ENCODE measurements at places on chromosomes 5 and 9.

GRCh38 chr9:101369286-101369685 is 15.5 kb downstream of the BAAT start:
- no peak for DNase-seq

GRCh38 chr5:152701305-152701949 is 296.3 kb upstream of the NMUR2 start:
- DNase-seq: no peak

DNA sequence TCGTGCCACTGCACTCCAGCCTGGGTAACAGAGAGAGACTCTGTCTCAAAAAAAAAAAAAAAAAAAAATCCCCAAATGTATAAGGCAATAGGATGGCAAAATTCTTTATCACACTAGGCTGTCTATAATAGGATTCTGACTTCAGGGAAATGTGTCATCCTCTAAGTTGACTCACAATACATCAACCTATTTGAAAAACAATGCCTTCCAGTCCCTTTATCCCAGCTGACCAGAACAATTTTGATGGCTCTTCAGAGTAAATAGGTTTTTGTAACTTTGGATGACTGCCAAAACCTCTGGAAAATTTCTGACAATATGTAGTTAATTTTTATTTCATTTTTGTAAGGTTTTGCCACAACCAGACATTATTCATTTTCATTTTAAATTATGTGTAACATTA is 184.1 kb downstream of the CCDC192 start:
- DNase-seq: no peak

- DNase-seq: no peak
Measured at GRCh38 chr9:2085716-2086115, 70.6 kb downstream of the SMARCA2 start.

DNA sequence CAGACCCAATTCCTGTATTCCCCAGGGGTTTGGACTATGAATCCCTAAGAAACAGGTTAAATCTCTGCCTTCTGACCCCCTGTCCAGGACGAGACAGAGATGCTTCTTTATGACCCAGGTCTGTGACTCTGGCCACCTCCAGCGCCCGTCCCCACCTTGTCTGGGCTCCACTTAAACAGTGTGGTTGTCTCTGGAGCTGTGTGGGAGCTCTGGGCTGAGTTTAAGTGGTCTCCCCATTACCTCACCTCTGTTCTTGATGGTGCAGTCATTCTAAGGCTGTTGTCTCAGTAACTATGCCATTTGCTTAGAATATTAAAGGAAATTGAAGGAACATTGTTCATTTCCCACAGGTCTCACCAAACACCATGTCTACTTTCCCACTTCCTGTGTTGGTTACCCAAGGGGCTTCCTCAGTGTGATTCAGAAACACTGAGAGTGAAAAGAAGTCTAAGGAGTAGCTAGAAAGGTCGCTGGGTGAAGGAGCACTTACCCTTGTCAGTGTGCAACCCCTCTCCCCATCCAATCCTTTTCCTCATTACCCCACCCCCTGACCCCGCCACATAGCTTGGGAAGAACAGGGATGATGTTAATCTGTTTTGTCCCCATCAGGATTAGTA is 127.8 kb upstream of the CKMT2 start:
- no peak for DNase-seq

DNA sequence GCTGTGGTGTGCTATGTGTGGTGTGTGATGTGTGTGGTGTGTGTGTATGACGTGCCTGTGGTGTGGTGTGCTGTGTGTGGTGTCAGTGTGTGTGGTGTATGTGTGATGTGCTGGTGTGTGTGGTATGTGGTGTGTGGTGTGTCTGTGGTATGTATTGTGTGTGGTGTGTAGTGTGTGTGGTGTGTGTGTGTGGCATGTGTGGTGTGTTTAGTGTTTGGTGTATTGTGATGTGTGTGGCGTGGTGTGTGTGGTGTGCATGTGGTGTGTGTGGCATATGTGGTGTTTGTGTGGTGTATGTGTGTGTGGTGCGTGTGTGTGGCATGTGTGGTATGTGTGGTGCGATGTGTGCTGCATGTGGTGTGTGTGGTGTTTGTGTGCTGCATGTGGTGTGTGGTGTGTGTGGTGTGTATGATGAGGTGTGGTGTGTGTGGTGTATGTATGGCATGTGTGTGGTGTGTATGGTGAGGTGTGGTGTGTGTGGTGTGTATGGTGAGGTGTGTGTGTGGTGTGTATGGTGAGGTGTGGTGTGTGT is 18.3 kb upstream of the RNU6ATAC start:
- DNase-seq: no peak

DNA sequence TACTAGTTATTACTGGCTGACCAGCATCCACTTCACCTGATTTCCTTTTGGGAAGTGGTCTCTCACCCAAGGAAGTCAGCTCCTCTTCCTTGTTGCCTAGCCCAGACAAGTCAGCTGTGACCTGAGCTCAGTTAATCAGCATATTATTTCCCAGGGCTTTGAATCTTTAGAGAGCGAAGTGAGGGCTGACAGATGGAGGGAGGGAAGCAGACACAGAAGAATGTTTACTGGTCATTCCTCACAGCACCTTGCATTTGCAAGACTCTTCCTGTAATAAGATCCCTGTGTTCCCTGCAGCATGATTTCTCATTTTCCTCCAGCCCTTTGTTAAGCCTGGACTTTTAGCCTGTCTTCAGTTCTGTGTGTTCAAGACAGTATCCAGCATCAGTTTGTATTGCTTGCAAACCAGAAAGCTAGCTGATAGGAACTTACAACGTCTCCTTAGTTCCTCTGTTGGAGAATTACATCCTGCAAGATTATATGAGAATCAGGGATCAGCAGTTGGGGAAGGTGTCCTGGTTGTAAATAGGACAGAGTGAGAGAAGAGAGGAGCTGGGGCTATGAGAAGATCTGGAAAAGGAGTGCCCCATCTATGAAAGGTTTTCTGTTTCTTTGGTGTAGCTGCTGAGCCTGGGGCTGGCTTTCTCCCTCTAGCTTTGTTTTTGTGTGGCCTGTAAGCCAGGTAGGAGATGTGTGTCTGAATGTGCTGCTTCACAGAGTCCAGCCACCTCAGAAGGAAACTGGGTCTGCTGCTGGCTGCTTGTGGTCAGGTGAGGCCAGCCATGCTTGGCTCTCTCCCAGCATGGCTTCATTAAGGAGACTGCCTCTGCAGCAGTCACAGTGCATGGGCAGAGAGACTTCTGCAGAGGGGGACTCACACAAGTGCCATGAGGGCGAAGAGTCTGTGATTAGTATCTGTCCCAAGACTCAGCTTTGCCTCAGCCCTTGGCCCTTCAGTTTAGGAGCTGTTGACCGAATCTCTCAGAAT is 50.3 kb downstream of the MAN2A1 start:
- DNase-seq: no peak

DNA sequence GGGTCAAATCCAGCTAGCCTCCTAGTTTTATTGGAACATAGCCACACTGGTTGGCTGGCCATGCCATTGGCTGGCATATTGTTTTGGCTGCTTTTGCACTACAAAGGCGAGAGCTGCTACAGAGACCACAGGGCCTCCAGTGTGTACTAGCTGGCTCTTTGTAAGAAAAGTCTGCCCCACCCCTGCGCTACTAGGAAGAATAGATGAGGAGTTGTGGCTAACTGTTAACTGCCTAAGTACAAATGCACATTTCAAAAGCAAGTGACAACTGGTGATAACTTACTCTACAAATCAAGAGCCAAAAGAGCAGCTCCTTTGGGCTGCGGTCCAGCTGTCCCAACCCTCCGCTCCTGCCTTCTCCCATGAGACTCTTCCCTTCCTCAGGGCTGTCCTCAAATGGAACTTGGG is 63.9 kb downstream of the SERINC5 start:
- peak; percentile 44 for DNase-seq

- DNase-seq: no peak
Measured at GRCh38 chr9:113474360-113475028, 11.0 kb downstream of the RGS3 start.
